ENCODE measurements at places on chromosomes 5 and 9.

DNA sequence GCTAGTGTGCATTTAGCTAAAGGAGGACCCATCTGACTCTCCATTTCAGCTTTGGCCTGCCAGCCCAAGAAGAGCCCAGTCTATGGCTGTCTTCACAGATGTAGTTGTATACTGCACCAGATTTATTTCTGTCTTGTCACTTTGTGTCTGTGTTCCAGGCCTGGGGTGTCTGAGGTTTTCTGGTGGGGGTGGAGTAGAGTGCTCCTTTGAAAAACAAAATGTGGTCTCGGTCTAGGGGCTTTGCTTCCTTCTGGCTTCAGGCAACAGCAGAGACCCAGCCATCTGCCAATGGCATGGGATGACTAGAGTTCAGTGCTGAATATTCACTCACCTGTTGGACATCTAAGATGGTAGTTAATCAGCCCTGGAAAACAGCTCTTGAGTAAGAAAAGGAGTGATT is 10.9 kb downstream of the IGIP start:
- DNase-seq = no peak

DNA sequence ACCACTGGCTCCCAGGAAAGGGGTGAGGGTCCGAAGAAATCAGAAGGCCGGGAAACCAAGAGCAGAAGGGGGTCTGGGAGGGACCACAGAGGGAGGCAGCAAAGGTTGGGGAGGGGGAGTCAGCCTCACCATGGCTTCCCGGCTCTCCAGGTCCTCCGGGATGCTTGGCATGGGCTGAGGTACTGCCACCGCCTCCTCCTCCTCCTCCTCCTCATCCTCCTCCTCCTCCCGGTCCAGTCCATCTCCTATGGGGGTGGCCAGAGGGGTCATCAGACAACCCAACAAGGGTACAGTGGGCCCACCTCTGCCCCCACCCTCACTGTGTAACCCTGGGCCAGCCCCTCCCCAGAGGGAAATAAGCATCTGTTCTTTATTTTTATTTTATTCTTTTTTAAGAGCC is 17.5 kb downstream of the GOLGA2 start:
- DNase-seq = no peak

- DNase-seq = no peak
Observed at GRCh38 chr5:79130781-79131180, 19.2 kb downstream of the BHMT start.

DNA sequence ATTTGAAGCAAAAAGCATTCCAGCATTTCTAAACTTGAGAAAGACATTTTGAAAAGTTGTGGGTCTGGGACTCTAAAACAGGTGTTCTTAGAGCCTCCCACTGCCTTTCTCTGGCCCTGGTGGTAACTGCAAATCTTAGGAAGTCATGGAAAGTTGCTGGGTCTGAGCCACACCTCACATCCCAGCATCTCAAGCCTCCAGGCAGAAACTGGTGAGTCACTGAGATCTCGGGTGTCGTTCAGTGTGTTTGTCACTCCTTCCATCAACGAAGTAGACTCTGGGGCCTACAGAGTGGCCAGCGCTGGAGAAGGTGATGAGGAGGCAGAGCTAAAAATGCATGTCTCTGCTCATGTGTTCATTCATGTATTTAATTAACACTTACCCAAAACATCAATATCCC is 59.6 kb upstream of the C5orf58 start:
- DNase-seq = no peak

- DNase-seq = no peak
Observed at GRCh38 chr9:16501726-16502125, 368.7 kb downstream of the BNC2 start.

- no peak for DNase-seq
Observed at GRCh38 chr9:94054716-94055115, 29.5 kb upstream of the PTPDC1 start.

DNA sequence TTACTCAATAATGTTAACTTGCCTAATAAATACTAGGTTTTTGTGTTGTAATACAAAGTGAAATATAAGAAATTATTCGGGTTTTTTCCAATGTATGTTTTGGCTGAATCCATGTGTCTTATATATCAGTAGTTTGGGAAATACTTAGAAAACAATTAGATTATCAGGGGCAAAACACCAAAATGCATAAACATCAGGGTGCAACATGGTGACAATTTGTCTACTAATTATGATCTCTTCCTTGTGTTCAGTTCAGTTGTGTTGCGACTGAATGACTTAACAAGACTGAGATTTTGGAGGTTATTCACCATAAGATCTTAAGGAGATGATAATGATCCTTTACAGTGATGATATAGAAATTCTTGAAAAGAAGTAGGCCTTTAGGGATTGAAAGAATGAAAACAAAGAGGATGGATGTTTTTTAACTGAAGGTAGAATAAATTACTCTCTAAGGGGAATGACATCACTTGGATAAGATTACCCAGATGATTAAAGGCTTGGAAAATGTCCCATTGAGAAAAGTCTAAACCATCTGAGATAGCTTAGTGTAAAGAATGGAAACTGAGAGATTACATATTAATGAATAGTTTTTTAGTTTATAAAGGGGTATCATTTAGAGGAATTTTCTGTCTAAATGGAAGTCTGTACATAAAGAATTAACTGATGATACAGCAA is 415.8 kb downstream of the SPATA31D1 start:
- DNase-seq = no peak

GRCh38 chr9:71108937-71109336 is 12.5 kb downstream of the TRPM3 start:
- no peak for DNase-seq

- no peak for DNase-seq
Observed at GRCh38 chr9:35140093-35140492, 21.7 kb upstream of the UNC13B start.

DNA sequence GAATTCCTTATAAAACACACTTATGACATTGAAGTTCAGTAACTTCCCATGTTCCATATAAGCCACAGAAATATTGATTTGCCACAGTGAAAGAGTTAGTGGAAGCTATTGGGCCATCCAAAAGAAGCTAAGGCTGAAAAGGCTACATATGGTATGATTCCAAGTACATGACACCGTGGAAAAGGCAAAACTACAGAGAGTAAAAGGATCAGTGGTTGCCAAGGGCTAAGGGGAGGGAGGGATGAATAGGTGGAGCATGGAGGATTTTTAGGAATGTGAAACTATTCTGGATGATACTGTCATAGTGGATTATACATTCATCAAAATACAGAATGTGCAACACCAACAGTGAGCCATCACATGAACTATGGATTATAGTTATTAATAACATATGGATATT is 109.7 kb downstream of the F2RL2 start:
- no peak for DNase-seq

GRCh38 chr9:18531136-18532065 is 57.4 kb downstream of the ADAMTSL1 start:
- no peak for DNase-seq

DNA sequence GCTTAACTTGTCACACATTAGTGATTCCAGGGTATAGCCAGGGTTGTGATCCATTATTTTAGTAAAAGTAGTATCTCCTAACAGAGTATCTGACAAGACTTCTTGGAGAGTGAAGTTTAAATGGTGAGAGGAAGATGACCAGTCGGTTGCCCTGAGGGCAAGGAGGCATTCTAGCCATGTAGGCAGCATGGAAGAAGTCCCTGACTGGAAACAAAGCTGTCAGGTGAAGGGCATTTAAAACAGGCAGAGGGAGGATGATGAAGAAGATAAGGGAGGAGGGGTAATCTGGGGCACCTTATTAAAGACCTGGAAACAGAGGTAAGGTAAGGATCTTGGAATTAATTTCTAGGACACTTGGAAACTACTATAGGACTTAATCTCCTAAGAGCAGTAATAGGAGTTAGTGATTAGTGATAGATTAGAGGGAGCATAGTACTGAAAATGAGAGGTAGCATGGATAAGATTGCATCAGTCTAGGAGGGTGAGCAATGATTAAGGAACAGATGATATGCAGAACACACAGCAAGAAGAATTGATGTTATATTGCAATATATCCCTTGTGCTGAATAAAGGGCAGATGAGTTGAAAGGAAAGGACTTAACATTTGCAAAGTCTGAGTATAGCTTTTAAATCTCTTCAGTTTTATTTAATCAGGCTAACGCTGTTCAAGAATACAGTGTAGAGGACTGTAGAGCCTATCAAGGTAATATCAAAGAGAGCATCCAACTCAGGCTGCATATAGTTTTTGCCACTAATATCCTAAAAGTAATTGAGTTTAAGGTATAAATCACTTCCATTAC is 9.6 kb downstream of the KIF2A start:
- DNase-seq = no peak

- no peak for DNase-seq
Observed at GRCh38 chr5:170113522-170113900, 7.8 kb downstream of the FOXI1 start.

DNA sequence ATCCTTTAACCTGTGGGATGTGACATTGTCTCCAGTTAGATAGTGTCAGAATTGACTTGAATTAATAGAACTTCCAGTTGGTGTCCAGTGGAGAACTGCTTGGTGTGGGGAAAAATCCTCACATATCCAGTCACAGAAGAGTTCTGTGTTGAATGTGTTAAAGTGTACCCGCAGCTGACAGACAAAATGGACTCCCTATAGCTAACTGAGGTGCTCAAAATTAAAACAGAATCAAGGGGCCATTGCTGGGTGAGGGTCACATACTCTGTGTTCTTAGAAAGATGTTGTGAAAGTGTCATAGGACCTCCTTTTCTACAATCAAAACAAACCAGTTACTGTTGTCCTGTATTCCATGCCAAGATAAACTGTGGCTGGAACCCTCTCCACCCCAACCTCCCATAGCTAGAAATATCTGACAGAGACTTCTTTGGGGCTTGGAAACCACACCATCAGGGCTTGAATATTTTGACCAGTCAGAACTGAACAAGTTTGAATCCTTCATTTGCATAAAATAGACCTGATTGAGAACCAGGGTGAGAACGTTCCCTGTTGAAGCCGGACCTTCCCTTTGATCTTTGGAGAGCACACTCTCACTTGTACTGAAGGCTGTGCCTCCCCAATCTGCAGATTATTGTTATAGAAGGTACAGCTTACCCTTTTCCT is 164.0 kb upstream of the ZNF608 start:
- DNase-seq = no peak

DNA sequence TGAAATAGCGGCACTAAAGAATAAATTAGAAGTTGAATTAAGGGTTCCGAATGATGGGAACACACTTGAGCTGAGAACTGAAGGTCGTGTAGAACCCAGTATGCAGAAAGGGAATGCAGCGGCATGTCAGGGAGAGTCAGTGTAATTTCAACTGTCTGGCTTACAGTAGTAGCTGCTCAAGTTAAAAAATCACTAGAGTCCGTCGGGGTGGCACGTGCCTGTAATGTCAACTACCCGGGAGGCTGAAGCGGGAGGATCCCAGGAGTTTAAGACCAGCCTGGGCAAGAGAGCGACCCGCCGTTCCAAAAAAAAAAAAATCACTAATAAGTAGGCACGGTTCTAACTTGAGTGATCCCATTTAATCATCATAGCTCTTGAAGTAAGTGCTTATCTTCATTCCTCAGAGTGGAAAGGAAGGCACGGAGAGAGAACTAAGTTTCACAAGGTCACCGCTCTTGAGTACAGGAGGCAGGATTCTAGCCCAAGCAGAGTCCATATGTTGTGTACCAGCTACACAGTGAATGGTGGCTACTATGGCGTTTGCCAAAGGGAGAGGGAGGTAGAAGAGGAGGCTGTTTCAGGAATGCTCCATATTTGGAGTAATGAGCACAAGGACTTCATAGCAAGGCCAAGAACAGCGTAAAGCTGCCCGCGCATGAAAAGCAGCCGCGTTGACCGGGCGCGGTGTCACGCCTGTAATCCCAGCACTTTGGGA is 831 bp downstream of the RMRP start:
- DNase-seq = no peak

DNA sequence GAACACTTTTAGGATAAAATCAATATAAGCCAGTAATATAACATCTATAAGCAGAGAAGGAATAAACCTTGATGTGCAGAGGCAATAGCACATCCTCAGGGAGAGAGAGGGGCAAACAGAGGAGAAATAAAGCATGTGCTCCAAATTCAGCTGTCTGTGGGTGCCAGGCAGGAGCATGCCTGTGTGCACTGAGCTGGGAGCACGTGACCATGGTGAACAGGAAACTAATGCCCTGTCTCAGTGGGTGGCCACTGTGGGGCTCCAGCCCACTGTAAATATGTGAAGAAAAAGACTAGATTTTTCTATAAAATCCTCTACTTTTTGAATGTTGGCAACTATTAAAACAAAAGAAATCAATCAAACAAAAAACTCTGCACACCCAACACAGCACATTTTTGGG is 55.3 kb downstream of the FYB1 start:
- peak; percentile 56 for DNase-seq

DNA sequence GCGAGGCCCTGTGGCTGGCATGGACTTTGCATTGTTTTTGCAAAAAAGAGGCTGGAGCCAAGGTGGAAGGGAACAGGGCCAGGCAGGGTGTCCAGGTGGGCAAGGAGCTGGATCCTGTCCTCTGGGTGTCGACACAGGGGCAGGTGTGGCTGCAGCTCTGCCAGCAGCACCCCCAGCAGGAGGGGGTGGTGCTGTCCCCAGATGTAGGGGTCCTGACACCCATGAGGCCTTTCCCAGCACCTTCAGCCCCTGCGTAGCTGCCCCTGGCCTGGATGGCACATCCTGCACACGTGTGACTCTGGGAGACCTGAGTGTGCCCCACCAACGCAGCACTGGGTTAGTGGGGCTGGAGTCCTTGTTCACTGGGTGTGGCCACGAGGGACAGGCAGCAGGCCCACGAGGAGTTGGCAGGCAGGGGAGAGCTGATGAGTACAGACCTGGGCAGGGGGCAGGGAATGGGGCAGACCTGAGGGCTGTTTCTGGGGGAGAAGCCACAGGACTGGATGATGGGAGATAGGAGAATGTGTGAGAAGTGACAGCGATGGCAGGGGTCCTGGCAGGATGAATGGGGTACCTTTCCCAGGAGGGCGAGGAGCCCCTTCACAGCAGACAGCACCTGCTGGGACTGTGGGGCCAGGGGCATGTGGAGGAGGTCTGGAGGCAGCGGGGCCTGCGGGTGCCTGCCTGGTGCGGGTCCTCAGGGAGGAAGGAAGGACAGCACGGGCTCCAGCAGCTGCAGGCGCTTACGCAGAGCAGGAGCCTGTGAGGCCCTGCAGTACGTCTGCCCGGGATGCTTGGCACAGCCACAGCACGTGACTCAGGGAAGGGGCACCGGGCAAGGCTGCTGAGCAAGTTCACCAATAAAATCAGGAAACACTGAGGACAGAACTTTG is 3.6 kb upstream of the RASGEF1C start:
- DNase-seq = no peak

- no peak for DNase-seq
Observed at GRCh38 chr9:15086778-15087324, 176.6 kb upstream of the FREM1 start.

GRCh38 chr5:108201721-108202120 is 180.2 kb downstream of the FBXL17 start:
- no peak for DNase-seq

GRCh38 chr5:4216142-4216541 is 620.5 kb downstream of the IRX1 start:
- DNase-seq = no peak

- DNase-seq = no peak
Observed at GRCh38 chr5:133706506-133707430, 94.4 kb upstream of the FSTL4 start.

- no peak for DNase-seq
Observed at GRCh38 chr9:135792268-135793128, 90.5 kb downstream of the KCNT1 start.

All from CD4-positive, alpha-beta T cell treated with Interleukin-10 for 1 hour (primary cell).